ENCODE measurements at places on chromosomes 12 and 14.

GRCh38 chr12:3463921-3464320 is 27.1 kb upstream of the PRMT8 start:
- DNase-seq, result no peak

- no peak for DNase-seq
These were observed 90.2 kb downstream of the CALM1 start for GRCh38 chr14:90487031-90487430.

DNA sequence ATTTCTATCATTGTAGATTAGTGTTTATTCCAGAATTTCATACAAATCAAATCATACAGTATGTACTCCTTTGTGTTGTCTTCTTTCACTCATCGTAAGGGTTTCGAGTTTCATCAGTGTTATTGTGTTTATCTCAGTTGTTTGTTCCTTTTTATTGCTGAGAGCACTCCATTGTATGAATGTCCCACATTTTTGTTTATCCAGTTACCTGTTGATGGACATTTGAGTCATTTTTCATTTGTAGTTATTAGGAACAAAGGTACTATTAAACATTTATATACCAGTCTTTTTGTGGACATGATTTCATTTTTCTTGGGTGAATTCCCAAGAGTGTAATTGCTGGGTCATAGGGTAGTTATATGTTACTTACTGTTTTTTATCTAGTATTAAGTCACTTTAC is 70.0 kb downstream of the BICD1 start:
- no peak for DNase-seq

GRCh38 chr14:75946785-75947184 is 35.0 kb downstream of the TGFB3 start:
- no peak for DNase-seq

DNA sequence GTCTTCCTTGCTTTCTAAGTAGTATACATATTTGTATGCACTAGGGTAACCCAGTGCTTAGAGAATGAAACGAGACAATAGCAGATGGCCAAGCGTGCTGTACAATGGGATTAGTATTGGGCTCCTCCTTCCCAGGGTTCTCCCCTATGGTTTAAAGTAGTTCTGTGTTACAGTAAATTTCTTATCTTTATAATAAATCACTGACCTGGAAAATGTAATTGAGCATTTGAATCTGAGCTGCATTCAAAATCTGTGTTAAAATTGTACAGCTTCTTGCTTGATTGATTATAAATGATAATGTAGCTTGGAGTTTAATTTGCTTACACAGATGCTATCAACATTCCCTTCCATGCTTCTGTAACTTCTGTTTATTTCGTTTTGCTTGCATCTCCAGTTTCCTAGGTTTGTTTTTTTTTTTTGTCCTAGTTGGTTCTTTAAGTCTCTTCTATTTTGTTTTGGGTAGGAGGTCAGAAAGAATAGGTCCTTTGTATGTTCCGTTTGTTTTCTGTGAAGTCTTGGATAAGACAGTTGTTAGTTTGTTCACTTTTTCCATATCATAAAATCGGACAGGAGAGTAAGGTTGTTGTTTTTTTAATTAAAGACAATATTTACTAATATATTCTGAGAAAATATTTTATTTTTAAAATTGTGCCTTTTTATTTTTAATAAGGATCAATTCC is 171.2 kb downstream of the ERC1 start:
- no peak for DNase-seq

GRCh38 chr12:98533723-98534251 is 18.4 kb downstream of the TMPO start:
- DNase-seq, result no peak

DNA sequence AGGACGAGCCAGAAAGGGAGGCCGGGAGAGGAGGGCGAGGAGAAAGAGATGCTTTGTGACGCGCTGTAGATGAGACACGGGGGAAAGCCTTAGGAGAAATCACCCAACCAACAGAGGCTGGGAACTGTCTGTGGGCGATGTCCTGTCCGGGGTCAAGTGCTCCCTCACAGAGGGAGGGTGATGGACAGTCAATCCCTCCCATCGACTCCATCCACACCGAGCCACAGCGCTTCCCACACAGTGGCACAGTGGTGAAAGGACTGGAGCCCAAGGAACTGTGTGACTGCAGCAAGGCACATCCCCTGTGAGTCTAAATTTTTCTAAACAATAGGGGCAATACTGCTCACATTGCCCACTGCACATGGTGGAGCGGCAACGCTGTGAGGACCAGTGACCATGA is 89.1 kb downstream of the TTC7B start:
- DNase-seq, result no peak

DNA sequence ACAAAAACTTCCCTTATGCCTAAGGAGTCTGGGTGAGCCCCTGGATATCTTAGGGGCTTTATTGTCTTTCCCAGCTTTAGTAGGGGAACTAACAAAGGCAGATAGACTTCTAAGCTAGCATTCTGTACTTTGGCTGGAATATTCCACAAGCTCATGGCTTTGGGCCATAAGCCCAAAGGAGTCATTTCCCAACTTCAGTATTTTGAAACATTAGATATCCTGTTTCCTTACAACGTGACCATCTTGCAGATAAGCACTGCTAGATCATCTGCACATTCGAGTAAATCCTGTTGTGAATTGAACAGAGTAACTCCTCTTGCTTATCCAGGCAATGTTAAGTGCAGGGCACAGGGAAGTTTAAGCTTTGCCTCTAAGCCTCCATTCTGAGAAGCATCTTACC is 70.6 kb upstream of the ACTN1 start:
- DNase-seq, result no peak

DNA sequence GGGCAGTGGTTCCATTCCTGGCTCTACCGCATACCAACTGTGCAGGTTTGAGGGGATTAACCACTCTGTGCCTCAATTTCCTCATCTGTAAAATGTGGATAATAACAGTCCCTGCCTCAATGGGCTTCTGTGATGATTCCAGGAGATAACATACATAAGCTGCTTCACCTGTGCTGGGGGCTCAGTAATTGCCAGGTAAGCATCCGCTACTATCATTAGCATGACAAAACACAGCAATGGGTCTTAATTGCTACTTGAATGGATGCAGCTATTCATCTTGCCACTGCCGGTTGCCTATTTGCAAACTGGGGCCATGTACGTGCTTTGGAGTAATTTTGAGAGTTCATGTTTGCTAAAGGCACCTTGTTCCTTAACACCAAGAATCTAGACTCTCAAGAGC is 132.6 kb downstream of the TMEM132D start:
- DNase-seq, result no peak

GRCh38 chr12:118318744-118319143 is 54.0 kb downstream of the TAOK3 start:
- no peak for DNase-seq

- no peak for DNase-seq
These were observed 150.9 kb upstream of the PLEKHG7 start for GRCh38 chr12:92551853-92552397.

DNA sequence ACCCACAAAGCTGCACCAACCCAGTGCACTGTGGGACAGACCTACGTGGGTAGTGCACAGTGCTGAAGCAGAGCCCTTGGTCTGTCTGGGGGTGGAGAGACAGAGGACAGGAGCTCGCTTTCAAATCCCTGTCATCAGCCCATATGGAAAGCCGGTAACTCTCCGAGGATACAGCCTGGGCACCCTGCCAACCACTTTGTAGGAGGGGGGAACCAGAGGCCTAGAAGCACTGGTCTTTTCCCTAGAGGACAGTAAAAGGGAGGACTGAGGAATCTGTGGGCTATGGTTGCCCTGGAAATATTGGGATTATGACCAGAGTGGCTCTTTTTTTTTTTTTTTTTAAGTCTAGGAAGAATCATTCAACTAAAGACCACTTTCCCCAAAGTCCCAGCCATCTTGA is 74.3 kb downstream of the MAP3K9 start:
- no peak for DNase-seq

- DNase-seq, result no peak
These were observed 469 bp downstream of the NGB start for GRCh38 chr14:77270361-77271112.

All from CMK (cell line).